ENCODE measurements at places on chromosomes 12 and 14. TPM values are rescaled to one million over a fixed set of nuclear protein-coding genes. Genes with fewer than 3 reads are reported as not detected.

Gene GRIN2B
- total RNA-seq = 0.09 TPM

Gene SDSL
- total RNA-seq = 11.2 TPM

Gene PTGER2
- not detected for total RNA-seq

Gene SLCO1B1
- total RNA-seq = 0.09 TPM

Gene CELA1
- not detected for total RNA-seq

Gene CLEC6A
- total RNA-seq = not detected

Gene RFX4
- total RNA-seq = not detected

Gene CCER1
- not detected for total RNA-seq

Gene BCL2L14
- 3.7 TPM for total RNA-seq

Gene RPGRIP1
- total RNA-seq = not detected

Gene AVPR1A
- total RNA-seq = 0.16 TPM

Gene NTF3
- not detected for total RNA-seq

Gene SPATS2
- 8.7 TPM for total RNA-seq

Gene GTF2A1
- 9.2 TPM for total RNA-seq

Gene PMCH
- not detected for total RNA-seq

Gene B4GALNT1
- not detected for total RNA-seq

Gene PTGDR
- total RNA-seq = 0.29 TPM

Gene HCAR3
- total RNA-seq = 0.12 TPM

Gene ISCA2
- 8.6 TPM for total RNA-seq

Gene P2RX4
- total RNA-seq = 36.3 TPM

Gene MIP
- not detected for total RNA-seq

Gene ZC3H10
- total RNA-seq = 4.1 TPM

Gene BMP4
- 1.7 TPM for total RNA-seq

Gene FAM181A
- not detected for total RNA-seq

Gene NKX2-8
- total RNA-seq = not detected

All from pancreas (tissue), 10 donors.